ENCODE measurements at places on chromosomes 13 and 19.

GRCh38 chr19:41928221-41928683 lies at the start of gene ERFL:
Gene ERFL, minus strand, starts transcription at chr19:41928449. Its CDS starts 15,530 bp downstream, at chr19:41912919.
- no peak for DNase-seq

- peak; percentile 93 for DNase-seq
Observed at GRCh38 chr19:52897138-52897935, at the start of gene ZNF320. Gene ZNF320, minus strand, starts transcription at chr19:52897635. Its CDS starts 7,380 bp downstream, at chr19:52890255.

DNA sequence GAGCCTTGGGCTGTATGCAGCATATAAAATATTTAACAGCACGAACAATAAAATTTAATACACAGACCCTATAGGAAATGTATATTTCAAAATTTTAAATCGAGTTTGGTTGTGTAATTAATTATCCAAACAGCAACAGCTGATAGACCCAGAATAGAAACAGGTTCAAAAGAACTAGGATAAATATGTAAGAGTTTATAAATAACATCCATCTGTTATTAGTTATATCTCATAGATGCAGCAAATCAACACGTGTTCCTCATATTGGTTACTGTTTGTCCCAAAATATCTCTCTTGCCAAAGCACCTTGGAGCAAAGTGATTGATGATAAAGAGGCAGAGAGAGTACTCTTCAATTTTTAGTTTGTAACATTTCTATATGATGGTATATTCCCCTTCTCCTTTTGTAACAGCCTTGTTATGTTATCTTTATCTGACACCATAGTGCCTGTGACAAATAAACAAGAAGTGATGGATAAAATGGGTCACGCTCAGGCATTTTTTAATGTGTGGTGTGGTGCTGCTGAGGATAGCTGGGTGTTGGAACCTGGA lies 260.6 kb upstream of the NBEA start:
- DNase-seq, result no peak

DNA sequence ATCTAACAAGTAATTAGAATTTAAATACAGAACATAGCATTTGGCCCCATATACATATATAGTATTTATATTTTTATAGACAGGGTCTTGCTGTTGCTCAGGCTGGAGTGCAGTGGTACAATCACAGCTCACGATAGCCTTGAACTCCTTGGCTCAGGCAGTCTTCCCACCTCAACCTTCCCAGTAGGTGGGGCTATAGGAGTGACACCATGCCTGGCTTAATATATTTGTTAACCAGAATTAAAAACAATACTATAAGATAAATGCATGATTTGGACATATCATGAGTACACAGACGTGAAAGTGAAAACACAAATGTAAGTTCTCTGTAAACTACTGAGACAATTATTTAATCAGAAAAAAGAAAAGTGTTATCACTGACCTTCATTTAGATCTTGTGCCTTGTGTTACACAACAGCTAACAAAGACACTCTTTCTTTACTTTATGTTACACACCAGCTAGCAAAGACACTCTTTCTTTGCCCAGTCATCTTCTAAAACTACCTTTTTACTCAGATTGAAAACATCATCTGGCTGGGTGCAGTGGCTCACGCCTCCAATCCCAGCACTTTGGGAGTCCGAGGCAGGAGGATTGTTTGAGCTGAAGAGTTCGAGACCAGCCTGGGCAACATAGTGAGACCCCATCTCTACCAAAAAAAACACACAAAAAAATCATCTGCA lies 22.6 kb downstream of the CARS2 start:
- no peak for DNase-seq

- no peak for DNase-seq
Observed at GRCh38 chr19:54803410-54803809, at the start of gene KIR2DL4. Gene KIR2DL4, plus strand, starts transcription at chr19:54803610. Its CDS starts 42 bp downstream, at chr19:54803652.

GRCh38 chr13:89514534-89515312 lies 1832.8 kb upstream of the MIR17HG start:
- DNase-seq, result no peak

GRCh38 chr13:48158290-48158689 lies 63.4 kb upstream of the MED4 start:
- peak; percentile 32 for DNase-seq

GRCh38 chr13:96338030-96338429 lies 248.1 kb downstream of the HS6ST3 start:
- DNase-seq, result no peak

- DNase-seq, result no peak
Observed at GRCh38 chr13:113607056-113607888, 22.7 kb downstream of the TFDP1 start.

GRCh38 chr13:23470790-23471614 lies 37.5 kb upstream of the SACS start:
- no peak for DNase-seq

DNA sequence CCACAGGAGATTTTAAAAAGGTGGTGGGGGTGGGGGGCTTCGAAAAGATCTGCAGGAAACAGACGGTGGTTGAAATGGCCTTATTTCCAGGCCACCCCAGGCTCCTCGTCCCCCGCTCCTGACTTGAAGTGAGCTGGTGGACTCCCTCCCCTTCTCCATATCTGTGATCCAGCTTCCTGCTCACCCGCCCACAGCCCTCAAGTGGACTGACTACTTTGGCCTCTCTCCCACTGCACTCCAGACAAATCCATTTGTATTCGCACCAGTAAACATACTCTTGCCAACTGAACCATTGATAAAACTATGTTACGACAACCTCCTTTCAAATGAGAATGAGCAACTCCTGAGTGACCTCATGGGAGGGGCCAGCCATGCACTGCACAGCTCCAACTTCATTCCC lies 259.5 kb downstream of the COL4A1 start:
- DNase-seq, result peak; percentile 30

GRCh38 chr13:113223070-113223469 lies 13.7 kb downstream of the CUL4A start:
- DNase-seq, result no peak

- DNase-seq, result no peak
Observed at GRCh38 chr13:99282264-99283231, 24.4 kb upstream of the GPR18 start.

- DNase-seq, result no peak
Observed at GRCh38 chr13:63540061-63540460, 2124.4 kb upstream of the PCDH20 start.

GRCh38 chr19:13054626-13055212 lies 47.9 kb downstream of the LYL1 start:
- no peak for DNase-seq

DNA sequence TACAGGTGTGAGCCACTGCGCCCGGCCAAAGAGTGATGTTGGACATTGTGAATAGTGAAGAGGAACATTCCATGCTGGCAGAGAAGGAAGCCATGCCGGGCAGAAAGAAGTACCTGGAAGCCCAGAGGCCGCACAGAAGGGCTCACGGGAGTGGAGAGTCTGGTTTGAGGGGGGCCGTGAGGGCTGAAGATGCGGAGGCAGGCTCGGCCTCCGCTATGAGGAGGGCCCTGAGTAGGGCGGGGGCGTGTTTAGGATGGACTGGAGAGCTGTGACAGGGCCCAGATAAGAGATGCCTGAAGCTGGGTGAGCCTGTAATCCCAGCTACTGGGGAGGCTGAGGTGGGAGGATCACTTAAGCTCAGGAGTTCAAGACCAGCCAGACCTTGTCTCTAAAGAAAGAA lies 1.6 kb downstream of the JOSD2 start:
- DNase-seq, result no peak

DNA sequence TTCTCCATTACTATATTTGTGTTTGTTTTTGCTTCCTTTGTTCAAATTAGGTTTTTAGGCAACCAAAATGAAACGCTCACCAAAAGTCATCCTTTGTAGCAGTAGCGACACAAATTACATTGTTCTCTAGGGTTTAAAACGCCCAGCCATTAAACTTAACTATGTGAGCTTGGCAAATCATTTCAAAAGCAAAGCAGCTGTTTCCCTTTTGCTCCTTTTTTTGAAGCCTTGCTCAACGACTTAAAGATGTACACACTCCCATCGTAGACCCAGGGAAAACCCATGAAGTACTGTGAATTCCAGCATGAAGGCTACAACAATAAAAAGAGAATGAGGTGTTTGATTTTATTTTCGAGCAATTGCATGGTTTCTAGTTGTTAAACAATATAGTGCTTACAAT lies 106.7 kb downstream of the RAP2A start:
- DNase-seq, result no peak

DNA sequence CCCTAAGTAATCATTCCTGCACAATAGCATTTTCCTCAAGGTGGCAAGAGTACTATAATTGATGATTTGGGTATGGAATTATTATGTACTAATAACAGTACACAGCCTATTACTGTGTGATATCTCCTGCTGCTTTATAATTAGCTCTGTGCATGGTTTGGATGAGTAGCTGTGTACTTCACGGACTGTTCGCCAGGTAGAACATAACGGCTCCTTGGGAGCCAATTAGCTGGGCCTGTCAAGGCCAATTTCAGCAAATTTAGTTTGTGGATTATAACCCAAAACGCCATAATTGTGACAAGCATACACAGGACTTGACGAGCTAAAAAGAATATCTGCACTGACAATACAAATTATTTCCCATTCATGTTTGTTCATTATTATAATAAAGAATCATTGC lies 1584.2 kb downstream of the SLITRK1 start:
- no peak for DNase-seq

DNA sequence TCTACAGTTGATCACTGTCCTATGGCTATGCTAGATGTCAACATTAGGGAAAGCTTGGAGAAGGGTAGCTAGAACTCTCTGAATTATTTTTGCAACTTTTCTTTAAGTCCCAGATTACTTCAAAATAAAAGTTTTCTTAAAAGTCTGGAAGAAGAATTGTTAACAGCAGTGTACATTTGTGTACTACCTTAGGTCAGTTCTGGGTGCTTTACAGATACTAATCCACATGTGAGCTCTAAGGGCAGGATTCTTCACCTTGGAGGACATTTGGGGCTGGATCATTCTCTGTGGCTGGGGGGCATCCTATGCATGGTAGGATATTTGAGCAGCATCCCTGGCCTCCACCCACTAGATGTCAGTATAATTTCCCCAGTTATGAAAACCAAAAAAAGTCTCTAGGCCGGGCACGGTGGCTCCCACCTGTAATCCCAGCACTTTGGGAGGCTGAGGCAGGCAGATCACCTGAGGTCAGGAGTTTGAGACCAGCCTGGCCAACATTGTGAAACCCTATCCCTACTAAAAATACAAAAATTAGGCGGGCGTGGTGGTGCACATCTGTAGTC lies 2.8 kb downstream of the BRME1 start:
- no peak for DNase-seq

DNA sequence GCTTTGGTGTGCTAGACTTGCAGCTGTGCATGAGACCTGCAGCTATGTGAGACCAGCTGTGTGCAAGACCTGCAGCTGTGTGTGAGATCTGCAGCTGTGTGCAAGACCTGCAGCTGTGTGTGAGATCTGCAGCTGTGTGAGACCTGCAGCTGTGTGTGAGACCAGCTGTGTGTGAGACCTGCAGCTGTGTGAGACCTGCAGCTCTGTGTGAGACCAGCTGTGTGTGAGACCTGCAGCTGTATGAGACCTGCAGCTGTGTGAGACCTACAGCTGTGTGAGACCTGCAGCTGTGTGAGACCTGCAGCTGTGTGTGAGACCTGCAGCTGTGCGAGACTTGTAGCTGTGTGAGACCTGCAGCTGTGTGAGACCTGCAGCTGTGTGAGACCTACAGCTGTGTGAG lies 6.7 kb upstream of the DCUN1D2 start:
- no peak for DNase-seq

GRCh38 chr13:113053376-113053775 lies 52.2 kb upstream of the F7 start:
- no peak for DNase-seq

GRCh38 chr13:40315416-40316064 lies 350.9 kb downstream of the FOXO1 start:
- no peak for DNase-seq

DNA sequence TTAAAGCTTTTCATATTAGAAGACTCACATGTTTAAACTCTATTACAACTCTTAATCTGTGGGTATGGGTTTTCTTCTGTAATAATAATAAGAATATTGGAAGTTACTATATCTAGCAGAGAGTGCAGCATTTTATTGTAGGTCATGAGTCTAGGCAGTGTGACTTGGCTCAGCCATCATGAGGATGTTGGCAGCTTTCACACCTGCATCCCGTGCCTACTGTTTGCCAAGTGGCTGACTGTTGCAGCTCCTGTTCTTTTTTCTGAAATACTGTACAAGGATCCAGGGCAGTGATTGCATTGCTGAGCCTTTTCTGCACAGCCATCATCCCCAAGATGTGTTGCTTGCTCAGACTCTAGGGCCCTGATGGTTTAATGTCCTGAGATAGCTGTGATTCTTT lies 47.4 kb downstream of the MTUS2 start:
- DNase-seq, result no peak

DNA sequence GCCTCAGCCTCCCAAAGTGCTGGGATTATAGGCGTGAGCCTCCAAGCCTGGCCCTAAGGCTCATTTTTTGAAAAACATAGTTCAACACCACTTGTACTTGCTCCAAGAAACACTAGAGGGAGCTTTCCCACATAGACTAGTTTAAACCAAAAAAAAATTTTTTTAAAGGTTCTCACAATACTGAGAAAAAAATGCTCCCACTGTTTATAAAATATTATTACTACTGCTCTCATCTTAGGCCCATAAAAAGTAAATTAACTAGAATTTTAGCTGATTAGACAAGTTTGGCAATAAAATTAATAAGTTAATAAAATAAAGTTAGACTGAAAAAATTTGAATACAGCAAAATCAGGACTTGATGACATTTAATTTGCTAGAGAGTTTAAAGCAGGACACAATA lies 109.5 kb downstream of the TBC1D4 start:
- peak; percentile 17 for DNase-seq

DNA sequence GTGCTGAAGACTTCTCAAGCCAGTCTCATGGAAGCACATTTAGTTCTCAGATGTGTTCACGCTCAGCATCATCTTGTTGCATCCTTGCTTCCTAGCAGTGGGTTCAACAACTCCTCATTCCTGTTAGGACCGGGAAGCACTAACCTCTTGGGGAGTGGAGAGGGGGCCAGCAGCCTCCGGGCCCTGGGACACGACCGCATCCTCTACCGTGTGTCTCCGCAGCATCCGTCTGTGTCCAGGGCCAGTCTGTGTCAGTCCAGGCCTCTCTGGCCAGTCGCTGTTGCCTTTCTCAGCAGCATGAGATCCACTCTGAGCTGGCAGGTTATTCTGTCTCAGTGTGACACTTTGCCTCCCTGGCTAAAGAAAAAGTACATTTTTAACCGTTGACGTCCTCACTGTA lies 17.0 kb downstream of the PDCD5 start:
- DNase-seq, result no peak

DNA sequence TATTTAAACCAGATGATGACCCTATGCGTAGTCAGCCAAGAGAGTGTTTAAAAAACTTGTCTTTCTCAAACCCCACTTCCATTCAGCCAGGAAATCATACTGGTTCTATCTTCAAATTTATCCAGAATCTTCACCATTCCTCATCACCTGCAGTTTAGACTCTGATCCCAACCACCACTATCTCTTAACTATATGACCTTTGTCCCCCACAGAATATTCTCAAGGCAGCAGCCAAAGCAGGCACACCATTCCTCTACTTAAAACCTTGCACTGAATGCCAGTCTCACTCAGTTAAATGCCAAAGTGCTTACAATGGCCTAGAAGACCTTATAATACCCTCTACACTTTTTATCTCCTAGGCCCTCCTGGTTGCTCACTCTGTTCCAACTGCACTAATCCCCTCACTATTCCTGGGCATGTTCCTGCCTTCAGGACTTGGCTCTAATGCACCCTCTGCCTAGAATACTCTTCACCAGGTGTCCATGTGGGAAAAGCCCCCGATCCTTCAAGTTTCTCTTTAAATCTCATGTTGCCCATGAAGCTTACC lies 10.1 kb downstream of the SUCLA2 start:
- no peak for DNase-seq

GRCh38 chr19:4897146-4897545 lies 5.5 kb downstream of the ARRDC5 start:
- DNase-seq, result no peak

- peak; percentile 75 for DNase-seq
Observed at GRCh38 chr13:100100115-100100879, 11.4 kb downstream of the PCCA start.

- no peak for DNase-seq
Observed at GRCh38 chr13:100887729-100888151, 213.1 kb upstream of the TMTC4 start.
